GM10248 (cell line): ENCODE measurements at places on chromosomes 11 and 22.

DNA sequence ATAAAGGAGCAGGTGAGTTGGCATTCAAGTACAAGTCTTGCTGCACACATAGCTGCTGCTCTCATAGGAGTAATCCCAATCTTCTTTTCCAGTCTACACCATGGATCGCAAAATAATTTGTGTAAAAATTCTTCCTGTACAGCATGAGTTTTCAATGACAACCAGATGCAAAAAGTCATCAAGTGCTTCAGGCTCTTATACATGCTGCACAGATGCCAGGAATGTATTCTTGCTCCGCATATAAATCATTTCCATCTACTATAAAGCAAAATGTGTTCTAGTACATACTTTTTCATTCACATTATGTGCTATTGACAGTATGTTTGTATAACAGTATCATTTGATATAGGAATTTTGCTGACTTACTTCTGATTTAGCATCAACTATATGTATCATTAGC, 35.4 kb downstream of the NXPE2 start:
- no peak for DNase-seq

DNA sequence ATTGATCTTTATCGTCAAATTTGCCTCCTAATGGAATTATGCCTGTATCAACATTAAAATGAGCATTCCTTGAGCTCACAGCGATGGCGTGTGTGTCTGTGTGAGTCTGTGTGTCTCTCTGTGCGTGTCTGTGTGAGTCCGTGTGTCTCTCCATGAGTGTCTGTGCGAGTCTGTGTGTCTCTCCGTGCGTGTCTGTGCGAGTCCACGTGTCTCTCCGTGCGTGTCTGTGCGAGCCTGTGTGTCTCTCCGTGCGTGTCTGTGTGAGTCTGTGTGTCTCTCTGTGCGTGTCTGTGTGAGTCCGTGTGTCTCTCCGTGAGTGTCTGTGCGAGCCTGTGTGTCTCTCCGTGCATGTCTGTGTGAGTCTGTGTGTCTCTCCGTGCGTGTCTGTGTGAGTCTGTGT, 326.5 kb upstream of the B3GAT1 start:
- DNase-seq = no peak

GRCh38 chr11:120122924-120123683, 14.8 kb downstream of the TRIM29 start:
- no peak for DNase-seq

- no peak for DNase-seq
Observed at GRCh38 chr11:128095466-128095981, 491.8 kb downstream of the ETS1 start.

DNA sequence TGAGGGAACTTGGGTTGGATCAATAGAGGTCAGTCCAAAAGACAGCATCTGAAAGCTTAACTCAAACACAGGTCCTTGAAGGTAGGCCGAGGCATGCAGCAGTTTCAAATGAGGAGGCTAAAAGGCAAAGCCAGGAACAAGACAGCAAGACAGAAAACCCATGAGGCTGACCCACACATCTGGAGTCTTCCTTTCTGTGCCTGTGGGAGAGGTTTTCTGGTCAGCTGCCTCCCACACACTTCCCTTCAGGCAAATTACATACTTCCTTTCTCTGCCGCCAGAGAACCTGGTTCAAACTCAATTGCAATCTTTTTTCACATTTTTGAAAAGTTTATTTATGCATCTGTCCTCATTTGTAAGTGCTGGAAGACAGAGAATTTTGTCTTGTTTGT, 29.8 kb upstream of the CRTAM start:
- DNase-seq = peak; percentile 58
